Myocyte (in vitro differentiated cells): ENCODE measurements at places on chromosomes 16 and 17.

- DNase-seq = no peak
Observed at GRCh38 chr16:53112015-53112414, 57.2 kb downstream of the CHD9 start.

DNA sequence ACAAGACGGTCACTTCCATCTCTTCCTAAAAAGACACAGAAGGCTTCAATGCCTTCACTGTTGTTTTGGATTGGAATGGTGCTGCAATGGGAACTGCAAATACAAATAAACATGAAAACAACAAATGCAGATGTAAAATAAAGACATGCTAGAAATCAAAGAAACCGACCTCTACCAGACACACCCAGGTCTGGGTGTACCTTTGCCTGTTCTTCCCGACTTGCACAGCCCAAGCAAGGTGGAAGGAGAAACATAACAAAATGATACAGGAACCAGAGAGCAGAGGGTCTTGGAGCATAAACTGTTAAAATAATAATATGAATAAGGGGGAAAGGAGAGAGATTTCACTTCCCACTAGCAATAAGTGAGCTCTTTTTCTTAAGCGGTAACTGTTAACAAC lies 17.3 kb downstream of the RFFL start:
- no peak for DNase-seq

- DNase-seq = no peak
Observed at GRCh38 chr17:79077587-79077986, 3.0 kb downstream of the ENGASE start.

DNA sequence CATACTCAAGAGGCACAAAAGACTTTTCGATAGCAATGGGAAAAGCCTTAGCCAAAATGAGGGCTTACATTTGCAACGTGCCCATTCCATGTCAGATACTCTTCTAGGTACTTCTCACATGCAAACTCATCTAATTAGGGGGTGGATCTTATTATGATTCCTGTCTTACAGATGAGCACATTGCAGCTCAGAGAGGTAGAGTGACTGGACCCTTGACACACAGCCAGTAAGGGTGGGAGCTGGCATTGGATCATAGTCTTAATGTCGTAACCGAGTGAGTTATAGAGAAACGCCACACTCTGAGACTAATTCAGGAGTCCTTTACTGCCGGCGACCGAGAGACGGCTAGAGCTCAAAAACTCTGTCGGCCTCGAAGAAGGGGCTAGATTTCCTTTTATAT lies 78.8 kb upstream of the GRIN2A start:
- no peak for DNase-seq

DNA sequence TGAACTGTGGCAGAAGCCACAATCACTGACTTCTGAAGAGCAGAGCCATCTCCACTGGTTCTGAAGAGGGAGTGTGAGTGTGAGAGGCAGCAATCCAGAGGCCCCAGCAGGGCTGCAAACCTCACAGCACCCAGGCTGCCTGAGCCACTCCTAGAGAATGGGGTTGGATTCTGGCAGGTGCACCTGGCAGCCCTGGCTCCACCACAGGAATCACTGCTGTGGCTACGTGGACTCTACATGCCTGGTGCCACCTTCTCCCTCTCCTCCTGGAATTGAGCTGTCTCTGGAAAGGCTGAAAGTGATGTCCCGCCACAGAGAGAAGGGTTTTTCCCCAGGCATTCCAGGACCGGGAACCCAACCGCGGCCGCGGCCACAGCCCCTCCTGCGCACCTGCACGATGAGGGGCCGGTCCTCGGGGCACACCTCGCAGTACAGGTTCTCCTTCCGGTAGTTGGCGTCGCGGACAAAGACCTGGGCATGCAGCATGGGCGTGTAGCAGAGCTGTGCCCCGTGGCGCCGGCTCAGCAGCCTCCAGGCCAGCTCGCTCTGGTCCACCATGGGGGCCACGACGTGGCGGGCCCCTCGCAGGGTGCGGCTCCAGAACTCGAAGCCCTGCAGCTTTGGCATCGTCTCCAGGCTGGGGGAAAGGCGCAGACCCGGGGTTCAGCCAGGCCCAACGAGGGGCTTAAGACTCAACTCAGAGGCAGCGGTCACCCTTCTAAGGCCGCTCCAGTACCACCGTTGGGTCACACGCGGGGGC lies 991 bp downstream of the DUS1L start:
- no peak for DNase-seq

DNA sequence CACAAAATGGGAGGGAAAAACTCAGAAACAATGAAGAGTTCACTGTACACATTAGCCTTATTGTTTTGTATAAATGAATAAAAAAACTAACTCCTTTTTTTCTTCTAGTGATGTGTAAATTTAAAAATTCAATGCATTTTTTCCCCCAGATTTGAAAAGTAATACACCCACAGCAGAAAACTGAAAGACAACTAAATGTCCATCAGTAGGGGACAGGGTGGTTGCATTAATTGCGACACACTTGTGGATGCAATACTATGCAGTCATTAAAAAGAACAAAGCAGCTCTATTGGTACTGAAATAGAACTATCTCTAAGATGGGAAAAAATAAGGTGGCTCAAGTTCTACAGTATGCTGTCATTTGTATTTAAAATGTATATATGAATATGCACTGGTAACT lies 13.7 kb upstream of the WIPI1 start:
- DNase-seq = no peak
